ENCODE measurements at places on chromosomes 4 and X.
A peak's percentile ranks its signal among the peaks of the same experiment; 100 is the strongest.

DNA sequence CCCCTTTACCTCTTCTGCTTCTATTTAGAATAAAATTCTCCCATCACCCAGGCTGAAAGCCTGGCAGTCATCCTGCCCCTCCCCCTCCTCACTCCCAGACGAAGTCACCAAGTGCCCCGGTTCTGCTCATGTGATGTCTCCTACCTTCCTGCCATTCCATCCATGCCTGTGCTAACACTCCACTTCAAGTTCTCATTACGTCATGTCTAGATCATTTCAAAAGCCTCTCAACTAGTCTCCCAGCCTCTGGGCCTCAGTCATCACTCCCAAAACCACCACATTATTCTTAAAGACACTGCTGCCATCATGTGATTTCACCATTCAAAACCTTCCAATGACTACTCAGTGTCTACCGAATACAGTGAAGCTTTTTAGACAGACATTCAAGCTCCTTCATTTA lies 17.2 kb upstream of the HOPX start:
- no peak for DNase-seq

GRCh38 chrX:150213481-150214030 lies 149.6 kb upstream of the MAMLD1 start:
- no peak for DNase-seq

GRCh38 chr4:186606591-186606992 lies 51.2 kb upstream of the MTNR1A start:
- no peak for DNase-seq

GRCh38 chrX:19040373-19040772 lies 56.5 kb upstream of the PHKA2 start:
- no peak for DNase-seq

DNA sequence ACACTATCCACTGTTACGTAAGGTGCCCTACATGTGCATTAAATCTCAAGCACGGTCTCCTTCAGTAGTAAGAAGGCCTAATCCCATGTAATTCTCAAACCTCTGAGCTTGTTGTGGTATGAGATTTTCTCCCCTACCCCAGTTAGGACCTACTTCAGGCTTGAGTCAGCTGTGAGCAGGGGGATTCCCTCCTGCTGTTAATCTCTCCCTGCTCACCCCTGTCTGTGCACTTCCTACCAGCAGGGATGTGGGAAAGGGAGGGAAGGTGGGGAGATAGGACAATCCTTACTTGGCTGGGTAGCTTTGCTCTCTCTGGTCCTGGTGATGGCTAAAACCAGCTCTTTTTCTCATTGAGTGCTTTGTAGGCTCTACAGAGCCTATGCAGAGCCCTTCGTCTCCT lies 60.8 kb downstream of the PALLD start:
- DNase-seq = no peak

GRCh38 chrX:150410513-150410912 lies 47.4 kb downstream of the MAMLD1 start:
- DNase-seq = no peak

GRCh38 chr4:109049926-109050325 lies 252.5 kb downstream of the COL25A1 start:
- no peak for DNase-seq

DNA sequence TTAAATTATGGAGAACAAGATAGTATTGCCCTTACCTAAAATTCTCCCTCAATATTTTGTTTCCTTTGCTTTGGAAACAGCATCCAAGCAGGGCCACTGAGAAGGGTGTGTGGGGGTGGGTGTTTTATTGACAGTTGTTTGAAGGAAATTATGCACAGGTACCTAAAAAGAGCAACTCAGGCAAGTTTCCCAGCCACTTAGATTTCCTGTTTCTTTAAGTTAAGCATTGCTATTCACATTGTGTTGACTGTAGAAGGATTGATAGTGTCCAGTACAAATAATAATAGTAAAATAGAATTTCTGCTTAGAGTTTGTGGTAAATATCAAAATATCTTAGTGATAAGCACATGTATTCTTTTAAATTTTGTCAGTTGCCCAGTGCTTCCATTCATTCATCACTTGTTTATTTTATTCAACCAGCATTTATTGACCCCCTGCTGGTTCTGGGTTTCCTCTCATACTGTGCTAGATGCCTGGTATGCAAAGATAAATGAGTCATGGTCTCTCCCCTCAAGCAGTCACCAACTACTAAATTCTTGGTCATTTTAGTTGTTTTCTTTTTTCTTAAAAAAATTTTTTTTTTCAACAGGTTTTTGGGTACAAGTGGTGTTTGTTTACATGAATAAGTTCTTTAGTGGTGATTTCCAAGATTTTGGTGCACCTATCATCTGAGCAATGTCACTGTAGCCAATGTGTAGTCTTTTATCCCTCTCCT lies 50.0 kb downstream of the GALNT7 start:
- no peak for DNase-seq

GRCh38 chrX:43166874-43167273 lies 388.9 kb upstream of the PPP1R2C start:
- no peak for DNase-seq

- DNase-seq = no peak
Observed at GRCh38 chr4:156322592-156322991, 368.9 kb upstream of the CTSO start.

GRCh38 chr4:6539009-6539764 lies 35.8 kb upstream of the MAN2B2 start:
- DNase-seq = no peak

GRCh38 chr4:5956285-5957021 lies 61.8 kb downstream of the C4orf50 start:
- no peak for DNase-seq

DNA sequence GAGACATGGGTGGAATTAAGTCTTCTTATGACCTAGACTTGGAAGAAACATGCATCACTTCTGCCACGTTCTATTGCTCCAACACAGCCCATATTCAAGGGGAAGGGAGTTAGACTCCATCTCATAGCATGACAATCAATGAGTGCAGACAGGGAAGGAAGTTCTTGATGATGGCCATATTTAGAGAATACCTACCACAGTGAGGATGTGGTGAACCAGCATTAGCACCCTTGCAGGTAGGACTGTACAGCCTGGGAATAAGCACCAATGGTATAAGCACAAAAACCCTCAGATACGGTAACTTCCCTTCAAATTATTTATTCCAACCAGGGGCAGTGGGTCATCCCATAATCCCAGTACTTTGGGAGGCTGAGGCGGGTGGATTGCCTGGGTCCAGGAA lies 29.8 kb downstream of the PAGE2 start:
- no peak for DNase-seq

- DNase-seq = no peak
Observed at GRCh38 chr4:107757864-107758476, 37.9 kb upstream of the PAPSS1 start.

GRCh38 chrX:47991263-47992094 lies 12.3 kb downstream of the ZNF182 start:
- DNase-seq = no peak

DNA sequence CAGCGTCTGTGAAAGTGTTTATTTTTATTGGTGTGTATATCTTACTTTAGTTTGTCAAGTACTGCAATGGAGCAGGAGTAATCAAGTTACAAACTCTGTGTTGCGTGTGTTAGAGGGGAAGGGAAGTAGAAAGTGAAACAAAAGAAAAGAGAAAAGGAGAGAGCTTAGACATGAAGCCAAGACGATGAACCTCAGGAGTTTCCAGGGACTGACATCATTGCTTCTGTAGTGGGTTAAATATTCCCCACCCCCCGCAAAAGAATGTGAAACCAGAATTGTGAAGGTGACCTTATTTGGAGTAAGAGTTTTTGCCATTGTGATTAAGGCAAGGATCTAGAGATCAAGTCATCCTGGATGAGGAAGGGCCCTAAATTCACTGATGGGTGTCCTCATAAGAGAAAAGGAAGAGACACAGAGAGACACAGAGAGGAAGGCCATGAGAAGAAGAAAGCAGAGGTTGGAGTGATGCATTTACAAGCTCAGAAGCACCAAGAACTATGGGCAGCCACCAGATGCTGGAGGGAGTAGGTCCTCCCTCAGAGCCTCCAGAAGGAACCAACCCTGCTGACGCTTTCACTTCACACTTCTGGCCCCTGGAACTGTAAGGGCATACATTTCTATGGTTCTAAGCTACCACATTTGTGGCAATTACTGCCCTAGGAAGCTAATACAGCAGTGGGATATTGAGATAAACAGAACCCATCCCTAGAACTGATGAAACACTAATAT lies 173.6 kb upstream of the SFRP2 start:
- no peak for DNase-seq

DNA sequence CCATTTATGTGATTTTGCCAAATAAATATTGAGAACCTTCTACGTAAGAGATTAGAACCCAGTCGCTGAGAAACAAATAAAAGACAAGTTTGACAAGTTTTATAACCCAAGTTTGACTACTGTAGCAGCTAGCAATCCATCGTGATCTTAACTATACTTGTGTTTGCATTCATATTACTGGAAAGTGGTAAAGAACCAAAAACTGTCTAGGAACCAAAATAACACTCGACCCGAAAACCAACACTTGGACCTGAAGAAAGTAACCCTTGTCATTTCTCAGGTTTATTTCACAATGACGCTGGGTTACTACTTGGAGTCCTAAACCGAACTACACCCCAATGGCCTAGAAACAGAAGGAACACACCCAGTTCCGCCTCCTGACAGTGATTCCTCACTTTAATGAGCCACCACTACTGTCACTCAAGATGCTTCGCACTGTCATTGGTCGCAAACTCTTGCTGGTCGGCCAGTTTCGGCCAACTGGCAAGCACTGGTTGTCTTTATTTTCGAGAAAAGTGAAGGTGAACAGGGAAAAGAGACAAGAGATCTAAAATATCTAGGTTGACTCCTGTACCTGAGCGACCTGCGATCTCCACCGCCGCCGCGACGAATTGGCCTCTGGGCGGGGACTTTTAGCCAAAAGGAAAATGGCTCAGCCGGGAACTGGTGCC lies 496 bp downstream of the FBXO8 start:
- peak; percentile 92 for DNase-seq

Data from muscle of arm (tissue), 14 donors.